T-helper 9 cell (primary cell): ENCODE measurements at places on chromosomes 1 and 21.

- peak; percentile 13 for DNase-seq
These were observed 519 bp downstream of the RERE start for GRCh38 chr1:8816831-8817411.

GRCh38 chr1:216425577-216425976 is 2.3 kb upstream of the USH2A start:
- DNase-seq = no peak

- DNase-seq = no peak
These were observed 327.3 kb downstream of the RWDD3 start for GRCh38 chr1:95561346-95561745.

DNA sequence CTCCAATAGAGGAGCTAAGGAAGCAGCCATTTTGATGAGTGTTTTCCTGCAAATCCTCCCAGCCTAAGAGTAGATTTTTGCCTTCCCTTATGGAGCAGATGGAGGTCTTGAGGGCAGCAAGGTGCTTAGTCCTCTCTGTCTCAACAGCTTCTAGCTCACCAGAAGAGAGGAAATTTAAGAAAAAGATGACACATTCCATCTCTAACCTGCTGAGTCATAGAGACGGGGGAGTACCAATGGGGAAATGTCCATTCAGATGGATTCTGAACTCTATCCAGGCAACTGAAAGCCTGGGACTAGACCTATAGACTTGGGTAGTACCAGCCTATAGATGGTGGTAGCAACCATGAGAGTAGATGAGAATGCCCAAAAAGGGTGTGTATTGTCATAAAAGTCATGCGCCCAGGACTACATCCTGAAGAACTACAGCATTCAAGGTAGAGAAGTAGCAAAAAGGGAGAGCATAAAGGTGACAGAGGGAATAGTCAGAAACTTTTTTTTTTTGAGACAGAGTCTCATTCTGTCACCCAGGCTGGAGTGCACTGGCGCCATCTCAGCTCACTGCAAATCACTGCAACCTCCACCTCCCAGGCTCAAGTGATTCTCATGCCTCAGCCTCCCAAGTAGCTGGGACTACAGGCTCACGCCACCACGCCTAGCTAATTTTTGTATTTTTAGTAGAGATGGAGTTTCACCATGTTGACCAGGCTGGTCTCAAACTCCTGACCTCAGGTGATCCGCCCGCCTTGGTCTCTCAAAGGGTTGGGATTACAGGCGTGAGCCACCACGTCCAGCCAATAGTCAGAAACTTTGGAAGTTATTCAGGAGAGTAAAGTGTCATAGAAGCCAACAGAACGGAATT is 10.7 kb upstream of the ELOA start:
- DNase-seq = no peak

DNA sequence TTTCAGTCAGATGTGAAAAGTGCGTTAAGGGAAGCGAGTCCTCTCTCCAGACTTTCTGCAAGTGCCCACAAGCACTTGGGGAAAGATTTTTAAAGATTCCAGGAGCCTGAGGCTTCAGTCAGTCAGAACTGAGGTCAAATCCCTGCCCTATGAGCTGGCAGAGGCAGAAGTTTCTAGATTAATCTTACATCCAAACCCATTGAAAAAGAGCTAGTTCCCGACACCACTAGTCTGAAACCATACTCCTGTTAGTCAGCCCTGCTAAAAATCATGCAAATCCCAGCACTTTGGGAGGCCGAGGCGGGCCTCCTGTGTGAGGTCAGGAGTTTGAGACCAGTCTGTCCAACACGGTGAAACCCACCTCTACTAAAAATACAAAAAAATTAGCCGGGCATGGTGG is 21.0 kb downstream of the RSPH1 start:
- no peak for DNase-seq

DNA sequence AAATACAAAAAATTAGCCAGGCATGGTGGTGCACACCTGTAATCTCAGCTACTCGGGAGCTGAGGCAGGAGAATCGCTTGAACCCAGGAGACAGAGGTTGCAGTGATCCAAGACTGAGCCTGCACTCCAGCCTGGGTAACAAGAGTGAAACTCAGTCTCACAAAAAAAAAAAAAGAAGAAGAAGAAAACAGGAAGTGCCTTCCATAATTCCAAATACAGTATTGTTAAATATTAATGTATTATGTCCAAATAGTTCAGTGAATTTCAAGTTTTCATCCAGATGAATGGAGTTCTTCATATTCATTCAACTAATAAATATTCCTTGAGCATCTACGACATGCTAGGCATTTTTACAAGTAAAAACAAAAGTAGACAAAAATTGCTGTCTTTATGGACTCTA is 33.3 kb downstream of the PLEKHO1 start:
- no peak for DNase-seq

DNA sequence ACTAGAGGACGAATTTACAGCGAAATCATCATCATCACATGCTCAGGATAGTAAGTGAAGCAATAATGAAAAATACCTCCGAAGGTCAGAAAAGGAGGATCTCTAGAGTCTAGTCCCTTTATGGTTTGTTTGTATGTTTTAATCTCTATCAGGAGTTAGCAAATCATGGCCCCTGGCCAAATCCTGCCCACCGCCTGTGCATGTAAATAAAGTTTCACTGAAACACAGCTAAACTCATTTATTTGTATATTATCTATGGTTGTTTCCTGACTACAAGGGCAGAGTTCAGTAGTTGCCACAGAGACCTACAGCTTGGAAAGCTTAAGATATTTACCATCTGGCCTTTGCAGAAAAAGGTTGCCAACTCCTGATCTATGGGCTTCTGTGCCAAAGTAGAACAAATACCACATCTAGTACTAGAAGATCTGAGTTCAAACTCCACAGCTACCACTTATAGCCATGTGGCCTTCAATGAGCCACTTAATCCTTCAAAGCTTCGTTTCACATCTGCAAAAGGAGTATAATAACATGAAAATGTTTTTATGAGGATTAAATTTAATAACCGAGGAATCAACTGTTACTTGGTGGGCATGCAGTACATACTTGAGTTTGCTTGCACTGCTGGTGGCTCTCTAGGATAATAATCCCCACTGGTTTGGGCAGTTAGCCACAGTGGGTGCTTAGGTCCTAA is 94.0 kb upstream of the KIF26B start:
- DNase-seq = no peak
